ENCODE measurements at places on chromosomes 3 and 15.

DNA sequence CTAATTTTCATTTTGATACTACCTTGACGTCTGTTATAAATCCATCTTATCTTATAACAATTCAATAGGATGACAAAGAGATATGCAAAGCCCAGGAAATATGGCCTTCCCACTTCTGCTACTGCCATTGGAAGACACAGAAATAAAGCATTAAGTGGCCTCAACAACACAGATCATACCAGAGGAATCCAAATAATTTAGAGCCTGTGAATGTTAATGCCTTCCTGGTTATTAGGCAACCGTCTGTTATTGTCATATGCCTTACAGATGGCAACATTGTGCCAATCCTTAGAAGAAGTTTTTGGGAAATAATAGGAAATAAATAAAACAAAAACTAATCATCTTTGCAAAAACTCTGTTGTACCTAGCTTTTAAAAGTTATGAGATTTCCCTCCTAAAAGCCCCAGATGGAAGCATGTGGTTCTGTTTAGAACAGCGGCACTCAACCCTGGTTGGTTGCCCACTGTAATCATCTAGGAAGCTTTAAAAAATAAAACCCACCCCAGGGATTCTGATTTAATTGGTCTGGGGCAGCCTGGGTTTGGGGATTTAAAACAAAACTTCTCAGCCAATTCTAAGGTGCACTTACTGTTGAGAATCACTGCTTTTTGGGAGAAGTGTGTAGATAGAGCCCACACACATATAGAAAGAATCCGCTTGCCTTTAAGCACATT, 704.8 kb upstream of the CFAP20DC start:
- DNase-seq, result no peak

DNA sequence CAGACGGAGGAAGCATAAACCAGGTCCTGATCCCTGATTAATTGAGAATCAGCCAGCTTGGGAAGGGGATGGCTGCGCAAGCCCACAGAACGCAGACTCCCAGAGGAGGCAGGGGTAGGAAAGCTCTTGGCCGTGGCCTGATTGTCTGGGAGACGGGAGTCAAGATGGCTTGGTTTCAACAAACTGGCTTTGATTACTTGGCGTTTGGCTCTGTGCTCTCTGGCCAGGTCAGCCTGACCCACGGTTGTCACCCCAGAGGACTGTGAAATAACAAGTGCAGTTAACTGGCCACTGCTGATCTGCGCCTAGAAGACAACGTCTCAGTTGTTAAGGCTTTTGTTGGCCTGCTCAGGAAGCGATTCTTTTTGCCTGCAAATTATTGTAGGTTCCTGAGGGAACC, 387.0 kb upstream of the PROK2 start:
- no peak for DNase-seq

GRCh38 chr3:188309437-188310269, 155.7 kb downstream of the LPP start:
- DNase-seq, result no peak

GRCh38 chr3:12436514-12437220, 47.6 kb upstream of the TSEN2 start:
- no peak for DNase-seq

- no peak for DNase-seq
These were observed 1.4 kb upstream of the ZNF710 start for GRCh38 chr15:89999676-90000185.

DNA sequence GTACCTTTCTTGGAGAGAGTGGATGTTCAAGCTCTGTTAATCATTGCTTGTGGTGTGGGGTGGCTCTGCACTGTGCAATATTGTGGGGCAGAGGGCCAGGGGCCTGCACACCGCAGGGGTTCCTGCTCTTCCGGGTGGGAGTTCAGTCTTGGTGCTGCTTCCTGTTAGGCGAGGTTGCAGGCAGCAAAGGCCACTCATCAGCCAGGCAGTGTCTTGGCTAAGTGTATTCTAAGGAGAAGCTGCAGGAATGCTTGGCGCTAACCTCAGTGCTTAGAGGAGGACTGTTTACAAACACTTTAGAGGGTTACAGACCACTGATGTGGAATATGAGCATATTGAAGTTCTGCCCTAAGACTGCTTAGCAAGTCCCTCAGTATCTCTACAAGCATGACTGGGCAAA, 81.7 kb downstream of the CEP63 start:
- DNase-seq, result no peak

DNA sequence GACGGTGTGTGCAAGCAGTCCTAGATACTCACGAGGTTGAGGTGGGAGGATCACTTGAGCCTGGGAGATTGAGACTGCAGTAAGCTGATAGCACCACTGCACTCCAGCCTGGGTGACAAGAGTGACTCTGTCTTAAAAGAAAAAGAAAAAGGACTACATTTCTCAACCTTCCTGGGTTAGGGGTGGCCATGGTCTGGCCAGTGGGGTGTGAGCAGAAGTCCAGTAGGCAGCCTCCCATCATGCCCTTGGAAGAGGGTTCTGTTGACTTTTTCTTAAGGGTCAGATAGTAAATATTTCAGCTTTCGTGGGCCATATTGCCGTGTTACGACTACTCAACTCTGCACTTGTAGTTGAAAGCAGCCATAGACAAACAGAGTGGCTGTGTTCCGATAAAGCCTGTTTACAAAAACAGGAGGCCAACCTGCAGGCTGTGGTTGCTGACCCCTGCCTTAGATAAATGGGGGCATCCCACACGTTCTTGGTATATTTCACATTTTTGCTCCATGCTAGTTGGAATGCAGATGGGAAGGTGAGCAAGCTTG, 31.0 kb upstream of the PDE8A start:
- no peak for DNase-seq

GRCh38 chr15:51286816-51287215, 51.6 kb downstream of the CYP19A1 start:
- DNase-seq, result no peak

DNA sequence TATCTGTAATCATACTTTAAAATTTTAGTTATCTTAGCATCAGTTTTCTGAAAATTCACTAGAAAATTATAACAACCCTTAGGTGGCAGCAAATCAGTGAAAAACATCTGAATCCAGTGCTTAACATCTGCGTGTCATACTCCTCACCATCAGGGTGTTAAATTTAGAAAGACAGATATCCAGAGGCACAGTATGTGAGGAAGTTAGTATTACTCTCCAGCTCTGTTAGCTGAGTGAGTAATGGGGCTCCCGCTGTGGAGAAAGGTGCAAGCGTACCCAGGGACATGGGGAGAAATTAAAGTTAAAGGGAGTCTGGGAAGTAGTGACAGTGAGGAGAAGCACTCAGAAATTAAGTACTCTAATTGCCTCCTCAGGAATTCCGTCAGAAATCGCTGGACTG, 50.9 kb downstream of the CEP63 start:
- DNase-seq, result no peak

- no peak for DNase-seq
These were observed 615.2 kb upstream of the NR2F2 start for GRCh38 chr15:95715116-95715903.

DNA sequence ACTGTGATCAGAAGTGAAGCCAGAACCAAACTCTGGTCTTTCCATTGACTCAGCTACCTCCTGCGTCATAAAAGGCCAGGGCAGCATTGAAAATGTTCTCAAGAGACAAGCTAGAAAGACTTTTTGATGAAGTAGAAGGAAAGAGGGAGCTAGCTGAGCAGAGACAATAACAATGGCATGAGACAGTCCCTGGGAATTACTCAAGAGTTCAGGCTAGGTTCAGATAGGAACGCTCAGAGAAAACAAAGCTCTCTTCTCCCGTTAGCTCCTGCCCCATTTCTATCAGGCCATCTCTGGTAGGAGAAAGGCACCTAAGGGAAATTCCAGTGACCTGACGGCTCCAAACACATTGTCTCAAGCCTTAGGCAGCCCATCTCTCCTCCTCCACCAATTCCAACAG, 7.0 kb upstream of the OXTR start:
- DNase-seq, result no peak

- no peak for DNase-seq
These were observed 48.0 kb downstream of the TYRO3 start for GRCh38 chr15:41606997-41607396.

- DNase-seq, result no peak
These were observed 545.0 kb downstream of the ZPLD1 start for GRCh38 chr3:102979682-102980354.

DNA sequence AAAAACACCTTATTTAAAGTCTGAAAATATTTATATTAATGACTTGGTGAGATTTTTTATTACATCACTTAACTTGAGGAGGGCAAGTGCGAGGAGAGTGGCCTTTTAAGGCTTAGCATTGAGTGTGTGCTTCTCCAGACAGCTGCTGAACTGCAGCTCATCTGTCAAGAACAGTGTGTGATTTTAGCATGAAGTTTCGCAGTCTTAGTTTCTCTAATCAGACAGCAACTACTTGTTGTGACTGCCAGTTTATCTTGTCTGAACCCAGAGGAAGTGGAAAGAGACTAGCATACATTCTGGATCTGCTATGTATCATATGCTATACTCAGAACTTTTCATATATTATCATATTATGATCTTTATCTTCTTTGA, 291.7 kb upstream of the ROPN1 start:
- DNase-seq, result no peak

DNA sequence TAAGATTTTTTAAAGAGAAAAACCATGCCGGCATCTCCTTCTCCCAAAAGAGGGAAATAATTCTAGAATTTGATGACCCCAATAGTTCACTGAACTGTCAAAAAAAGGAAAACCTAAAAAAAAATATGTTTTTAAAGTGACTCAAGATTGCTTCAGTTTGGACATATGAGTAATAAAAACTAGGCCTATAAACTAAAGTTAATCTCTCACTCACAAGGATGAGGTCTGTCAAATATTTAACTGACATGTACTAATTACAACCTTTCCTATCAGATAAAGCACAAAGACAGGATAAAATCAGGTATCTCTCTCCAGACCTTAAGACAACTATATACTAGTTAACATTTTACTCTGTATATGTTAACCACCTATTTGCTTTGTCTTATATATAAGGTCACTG, 231.9 kb downstream of the NSUN3 start:
- no peak for DNase-seq

- DNase-seq, result no peak
These were observed 59.2 kb downstream of the KLHL6 start for GRCh38 chr3:183496311-183496710.

DNA sequence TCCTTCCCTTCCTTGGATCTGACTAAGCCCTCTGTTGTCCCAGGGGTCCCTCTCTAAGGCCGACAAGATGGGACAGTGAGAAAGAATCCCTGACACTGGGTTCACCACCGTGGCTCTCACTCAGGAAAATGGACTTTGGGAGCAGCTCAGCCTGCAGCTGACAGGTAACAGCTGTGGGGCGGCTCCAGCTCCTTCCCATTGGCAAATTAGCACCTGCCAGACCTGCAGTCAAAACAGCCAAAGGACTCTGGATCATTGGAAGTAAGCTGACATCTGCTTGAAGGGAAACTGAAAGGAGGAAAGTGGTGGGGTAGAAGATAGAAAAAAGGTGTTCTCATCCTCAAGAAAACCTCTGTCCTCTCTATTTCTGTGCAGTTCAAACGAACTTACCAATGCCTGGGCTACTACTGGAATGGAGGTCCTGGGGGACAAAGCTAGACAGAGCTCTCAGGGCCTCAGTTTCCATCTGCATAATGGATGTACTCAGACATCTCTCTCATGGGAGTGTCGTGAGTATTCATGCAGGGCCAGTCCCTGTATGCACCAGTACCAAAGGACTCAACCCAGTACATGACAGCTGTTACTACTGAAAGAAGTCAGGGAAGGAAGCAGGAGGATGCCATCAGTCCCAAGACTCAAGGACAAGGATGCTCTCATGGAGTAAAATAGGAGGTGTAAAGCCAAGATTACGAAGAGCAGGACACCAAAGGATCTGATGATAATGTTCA, 53.6 kb upstream of the DCLK3 start:
- DNase-seq, result no peak

GRCh38 chr3:32835961-32836360, 18.2 kb downstream of the TRIM71 start:
- DNase-seq, result no peak

DNA sequence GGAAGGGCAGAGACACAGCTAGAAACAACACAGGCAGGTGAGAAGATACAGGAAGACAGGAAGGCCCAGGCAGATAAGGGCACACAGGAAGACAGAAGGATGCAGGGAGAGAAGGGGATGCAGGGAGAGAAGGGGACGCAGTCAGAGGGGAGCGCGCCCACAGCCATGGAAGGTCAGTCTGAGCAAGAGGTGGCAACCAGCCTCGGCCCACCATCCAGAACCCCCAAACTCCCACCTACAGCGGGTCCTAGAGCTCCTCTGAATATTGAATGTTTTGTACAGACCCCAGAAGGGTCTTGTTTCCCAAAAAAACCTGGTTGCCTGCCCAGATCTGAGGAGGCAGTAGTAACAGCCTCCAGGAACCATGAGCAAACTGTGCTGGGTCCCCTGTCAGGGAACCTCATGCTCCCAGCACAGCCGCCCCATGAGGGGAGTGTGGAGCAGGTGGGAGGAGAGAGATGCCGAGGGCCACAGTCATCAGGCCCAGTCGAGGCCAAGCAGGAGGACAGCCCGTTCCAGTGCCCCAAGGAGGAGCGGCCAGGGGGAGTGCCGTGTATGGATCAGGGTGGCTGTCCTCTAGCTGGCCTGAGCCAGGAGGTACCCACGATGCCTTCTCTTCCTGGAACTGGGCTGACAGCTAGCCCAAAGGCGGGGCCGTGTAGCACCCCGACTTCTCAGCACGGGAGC, 27.6 kb upstream of the SLC28A1 start:
- DNase-seq, result no peak

DNA sequence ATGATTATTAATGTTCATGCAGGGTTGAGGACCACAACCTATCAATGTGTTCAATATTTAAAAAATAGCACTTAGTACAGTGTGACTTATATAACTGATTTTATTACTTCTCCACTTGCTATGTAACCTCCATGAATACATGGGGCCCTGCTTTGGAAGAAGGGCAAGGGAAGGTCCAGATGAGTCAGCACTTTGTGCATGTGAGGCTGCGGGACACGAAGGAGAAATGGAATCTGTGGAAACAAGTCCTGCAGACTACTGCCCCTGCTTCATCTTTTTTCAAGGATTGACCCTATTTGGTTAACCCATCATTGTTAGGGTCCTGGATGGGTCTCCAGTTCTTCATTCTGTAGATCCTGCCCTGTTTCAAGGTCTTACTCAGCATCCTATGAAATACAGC, 1.6 kb downstream of the NXPE3 start:
- DNase-seq, result no peak

DNA sequence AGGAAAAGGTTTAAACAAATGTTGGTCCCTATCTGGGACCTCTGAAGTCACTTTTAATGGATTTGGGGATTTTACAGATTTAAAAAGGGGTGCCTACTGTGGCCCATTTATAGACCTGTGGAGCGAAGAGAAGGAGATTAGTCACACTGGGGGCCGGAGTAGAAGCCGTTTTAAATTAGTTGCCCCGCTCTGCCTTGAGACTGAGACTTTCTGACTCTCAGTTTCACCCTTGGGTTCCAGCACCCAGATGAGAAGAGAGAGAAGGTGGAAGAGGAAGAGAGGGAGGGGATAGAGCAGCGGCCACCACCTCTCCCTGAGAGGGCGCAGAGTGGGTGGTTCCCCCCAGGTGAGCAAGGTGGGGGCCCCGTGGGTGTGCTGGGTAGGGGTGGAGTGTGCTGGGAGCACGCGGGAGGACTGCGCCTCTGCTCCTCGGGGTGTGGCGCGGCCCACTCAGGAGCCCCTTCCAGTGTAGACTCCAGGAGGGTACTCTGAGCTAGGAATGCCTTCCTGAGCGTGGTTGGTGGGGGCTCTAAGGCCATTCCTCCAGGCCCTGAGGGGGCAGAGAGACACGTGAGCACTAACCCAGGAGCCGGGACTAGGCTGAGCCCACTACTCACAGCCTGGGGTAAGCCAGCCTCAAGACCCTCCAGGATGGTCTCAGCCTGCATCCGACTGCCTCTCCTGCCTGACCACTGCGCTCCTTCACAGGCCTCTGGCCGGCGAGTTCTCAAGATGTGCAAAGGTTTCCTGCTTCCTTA, 32.6 kb upstream of the RAB6B start:
- DNase-seq, result no peak
